ENCODE measurements at places on chromosomes 13 and 19.

GRCh38 chr13:51432576-51432975, 20.3 kb downstream of the INTS6 start:
- DNase-seq, result no peak

DNA sequence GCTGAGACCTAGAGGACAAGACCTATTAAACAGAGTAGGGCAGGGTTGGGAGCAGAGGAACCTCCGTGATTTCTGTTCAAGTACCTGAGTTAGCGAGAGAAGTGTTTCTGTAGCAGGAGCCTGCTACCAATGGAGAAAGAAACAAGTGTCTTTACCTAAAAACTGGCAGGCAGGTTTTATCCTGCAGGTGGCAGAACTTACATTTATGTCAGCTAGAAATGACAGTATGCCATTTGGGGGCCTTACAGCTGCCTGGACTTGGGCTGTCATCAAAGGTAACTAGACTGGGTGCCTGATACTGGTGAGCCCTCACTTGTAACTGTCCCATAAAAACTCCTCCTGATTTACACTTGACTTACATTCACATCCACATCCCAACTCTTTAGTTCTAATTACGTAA, 185.3 kb upstream of the MIR17HG start:
- DNase-seq, result no peak

DNA sequence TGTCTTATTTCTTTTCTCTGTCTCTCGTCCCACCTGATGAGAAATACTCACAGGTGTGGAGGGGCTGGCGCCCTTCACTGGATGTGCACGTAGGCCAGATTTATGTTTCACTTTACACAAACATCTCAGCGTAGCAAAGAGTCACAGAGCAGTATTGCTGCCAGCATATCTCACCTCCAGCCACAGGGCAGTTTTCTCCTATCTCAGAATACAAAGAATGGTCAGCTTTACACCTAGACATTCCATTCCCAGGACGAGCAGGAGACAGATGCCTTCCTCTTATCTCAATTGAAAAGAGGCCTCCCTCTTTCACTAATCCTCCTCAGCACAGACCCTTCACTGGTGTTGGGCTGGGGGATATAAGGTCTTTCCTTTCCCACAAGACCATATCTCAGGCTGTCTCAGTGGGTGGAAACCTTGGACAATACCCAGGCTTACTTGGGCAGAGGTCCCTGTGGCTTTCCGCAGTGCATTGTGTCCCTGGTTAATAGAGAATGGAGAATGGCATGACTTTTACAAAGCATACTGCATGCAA, 7.2 kb upstream of the ZNF611 start:
- no peak for DNase-seq

DNA sequence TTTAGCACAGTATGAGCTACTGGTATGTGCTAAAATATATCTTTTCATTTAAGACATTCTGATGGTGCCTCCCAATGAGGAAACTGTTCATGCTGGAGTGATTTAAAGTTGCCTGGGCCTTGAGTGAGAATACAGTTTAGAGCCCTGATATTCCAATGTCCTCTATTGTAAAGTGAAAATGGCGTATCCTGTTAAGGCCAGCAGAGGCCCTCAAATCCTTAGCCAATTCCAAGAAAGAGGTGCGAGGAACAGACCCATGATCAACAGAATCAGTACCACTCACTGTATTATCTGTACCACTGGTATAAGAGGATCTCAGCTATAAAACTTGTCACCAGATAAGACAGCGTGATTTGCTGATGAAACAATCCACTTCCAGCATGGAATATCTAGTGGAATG, 273.1 kb upstream of the SLITRK5 start:
- DNase-seq, result no peak

GRCh38 chr13:91303031-91303430, 44.5 kb upstream of the MIR17HG start:
- DNase-seq, result no peak

- DNase-seq, result no peak
Measured at GRCh38 chr19:30216453-30216852, 155.7 kb upstream of the ZNF536 start.

DNA sequence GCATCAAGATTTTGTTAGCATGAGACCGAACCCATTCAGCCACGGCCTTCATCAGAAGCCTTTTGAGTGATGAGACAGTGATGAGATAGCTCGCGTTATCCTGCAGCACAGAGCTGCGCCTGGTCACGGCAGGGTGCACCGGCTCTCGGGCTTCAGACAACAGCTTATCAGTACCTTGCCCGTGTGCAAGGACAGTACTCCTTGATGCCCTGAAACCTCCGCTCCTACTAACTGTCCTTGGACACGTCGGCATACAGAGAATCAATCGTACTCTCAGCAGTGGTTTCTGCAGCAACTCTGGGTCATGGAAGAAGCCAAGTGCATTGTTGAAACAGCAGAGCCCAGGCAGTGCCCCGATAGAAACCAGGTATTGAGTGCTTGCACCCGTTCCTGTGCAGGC, 40.7 kb downstream of the IRS2 start:
- no peak for DNase-seq

- no peak for DNase-seq
Measured at GRCh38 chr13:28410096-28410495, 84.8 kb downstream of the FLT1 start.

DNA sequence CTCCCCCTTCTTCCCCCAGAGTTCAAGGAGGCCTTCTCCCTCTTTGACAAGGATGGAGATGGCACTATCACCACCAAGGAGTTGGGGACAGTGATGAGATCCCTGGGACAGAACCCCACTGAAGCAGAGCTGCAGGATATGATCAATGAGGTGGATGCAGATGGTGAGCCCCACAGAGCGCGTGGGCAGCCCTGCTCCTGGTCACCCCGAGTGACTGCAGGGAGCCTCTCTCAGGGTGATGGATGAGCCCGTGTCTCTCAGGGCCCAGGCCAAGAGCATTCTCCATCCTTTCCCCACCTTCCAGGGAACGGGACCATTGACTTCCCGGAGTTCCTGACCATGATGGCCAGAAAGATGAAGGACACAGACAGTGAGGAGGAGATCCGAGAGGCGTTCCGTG, 7.0 kb downstream of the CALM3 start:
- DNase-seq, result no peak

Data from central memory CD4-positive, alpha-beta T cell (primary cell).